Central memory CD8-positive, alpha-beta T cell (primary cell): ENCODE measurements at places on chromosomes 5 and 9.

GRCh38 chr5:152397581-152397980 is 7.5 kb downstream of the NMUR2 start:
- no peak for DNase-seq

DNA sequence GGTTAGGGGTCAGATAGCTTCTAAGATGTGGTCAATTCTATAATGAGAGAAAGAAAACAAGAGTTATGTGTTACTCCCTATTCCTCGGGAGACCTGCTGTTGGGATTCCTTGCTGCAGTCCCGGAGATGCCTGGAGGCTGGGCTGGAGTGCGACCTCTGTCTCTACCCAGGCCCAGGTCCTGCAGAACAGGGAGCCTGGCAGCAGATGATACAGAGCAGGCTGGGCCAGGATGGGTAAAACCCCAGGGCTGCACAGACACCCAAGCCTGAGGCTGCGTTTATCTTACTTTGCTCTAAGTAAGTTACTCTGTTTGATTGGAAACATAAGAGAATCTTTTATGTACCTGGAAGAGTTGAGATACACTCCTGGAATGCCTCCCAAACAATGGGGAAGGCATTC is 26.9 kb upstream of the FAM120AOS start:
- DNase-seq = no peak

DNA sequence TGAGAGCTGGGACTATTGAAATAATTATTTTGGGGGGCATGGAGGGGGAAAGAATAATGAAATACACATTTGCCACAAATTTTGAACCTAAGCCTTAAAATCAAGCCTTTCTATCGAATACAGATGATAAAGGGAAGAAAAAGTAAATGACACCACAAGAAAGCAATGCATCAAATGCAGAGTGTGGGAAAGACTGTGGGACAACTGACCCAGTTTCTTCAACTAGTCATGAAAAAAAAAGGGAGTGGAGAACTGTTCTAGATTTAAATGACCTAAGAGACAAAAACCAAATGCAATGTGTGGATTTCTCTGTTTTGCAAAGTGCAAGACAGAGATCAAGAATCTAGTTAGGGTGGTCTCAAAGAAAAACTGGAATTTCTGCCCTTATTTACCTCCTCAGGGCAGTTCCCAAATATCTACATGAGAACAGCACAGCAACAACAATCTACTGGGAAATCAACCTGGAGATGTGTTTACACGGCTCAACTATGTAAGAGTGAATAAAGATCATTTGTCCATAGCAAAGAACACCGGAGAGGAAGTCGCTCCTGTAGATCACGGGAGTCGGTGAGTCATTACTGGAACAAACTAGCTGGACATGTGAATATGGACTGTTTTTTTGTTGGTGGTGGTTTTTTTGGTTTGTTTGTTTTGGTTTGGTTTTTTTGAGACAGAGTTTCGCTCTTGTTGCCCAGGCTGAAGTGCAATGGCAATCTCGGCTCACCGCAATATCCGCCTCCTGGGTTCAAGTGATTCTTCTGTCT is 145.9 kb downstream of the DROSHA start:
- no peak for DNase-seq

DNA sequence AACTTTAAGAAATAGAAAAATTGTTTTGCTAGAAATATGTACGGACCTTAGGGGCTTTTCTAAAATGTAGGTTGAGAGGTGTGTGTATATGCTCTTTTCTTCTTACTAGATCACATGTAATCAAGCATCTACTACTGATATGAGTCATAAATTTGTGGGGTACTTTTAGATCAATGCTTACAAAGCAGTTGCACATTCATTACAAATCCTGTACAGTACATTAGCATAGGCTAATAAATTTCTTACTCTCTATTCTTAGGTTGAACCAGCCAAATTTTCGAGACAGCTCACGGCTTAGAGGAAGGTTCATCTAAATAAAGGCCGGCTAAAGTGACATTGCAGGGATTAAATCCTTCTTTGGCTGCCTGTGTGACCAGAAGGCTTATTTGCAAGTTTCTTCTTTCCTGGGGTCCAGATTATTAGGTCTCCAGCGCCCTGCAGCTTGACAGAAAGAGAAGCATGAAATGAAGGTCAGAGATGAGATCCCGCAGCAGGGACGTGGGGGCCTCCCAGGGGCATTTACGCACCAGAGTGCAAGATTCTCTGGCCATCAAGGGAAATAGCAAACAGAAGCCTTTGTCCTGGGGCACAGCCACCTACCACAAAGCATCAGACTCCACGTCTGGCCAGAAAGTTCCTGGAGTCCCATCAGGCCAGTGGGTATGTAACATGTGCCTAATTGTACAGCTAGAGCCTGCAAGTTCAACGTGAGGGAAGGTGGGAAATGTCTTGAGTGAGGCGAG is 53.0 kb downstream of the NIM1K start:
- DNase-seq = no peak

GRCh38 chr9:136520053-136520540 is 25.8 kb downstream of the NOTCH1 start:
- no peak for DNase-seq

DNA sequence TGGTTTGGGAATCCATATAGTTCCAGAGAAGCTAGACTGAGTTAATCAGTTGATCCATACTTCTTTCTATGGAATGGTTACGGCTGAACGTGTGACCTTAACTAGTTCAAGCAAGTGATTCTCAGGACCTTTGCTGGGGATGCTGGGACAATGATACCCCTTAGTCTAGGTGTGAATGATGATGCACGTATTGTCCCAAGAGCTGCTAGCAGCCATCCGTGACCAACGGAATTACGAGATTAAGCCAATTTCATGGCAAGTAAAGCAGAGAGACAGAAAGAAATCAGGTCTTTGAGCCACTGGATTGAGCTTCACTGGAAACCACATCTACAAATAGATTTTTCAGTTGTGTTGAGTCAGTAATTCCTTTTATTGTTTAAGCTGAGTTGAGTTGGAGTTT is 99.2 kb upstream of the LIFR start:
- no peak for DNase-seq

DNA sequence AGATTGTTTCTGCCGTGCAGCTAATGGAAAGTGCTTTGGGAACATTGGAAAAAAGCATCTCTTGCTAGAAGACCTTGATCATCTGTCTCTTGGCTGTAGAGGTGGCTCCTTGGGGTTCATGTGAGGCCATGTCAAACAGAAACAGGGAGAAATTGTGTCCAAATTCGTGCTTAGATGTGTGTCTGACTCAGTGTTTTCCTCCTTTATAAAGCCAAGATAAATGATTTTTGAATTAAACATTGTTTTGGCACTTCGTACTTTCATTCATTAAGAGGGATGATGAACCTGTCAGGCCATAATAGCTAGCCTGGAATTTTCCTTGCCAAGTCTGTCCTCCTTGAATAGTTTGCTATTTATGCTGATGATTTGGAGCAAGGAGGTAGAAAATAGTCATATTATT is 143.8 kb downstream of the FBXL7 start:
- DNase-seq = no peak

DNA sequence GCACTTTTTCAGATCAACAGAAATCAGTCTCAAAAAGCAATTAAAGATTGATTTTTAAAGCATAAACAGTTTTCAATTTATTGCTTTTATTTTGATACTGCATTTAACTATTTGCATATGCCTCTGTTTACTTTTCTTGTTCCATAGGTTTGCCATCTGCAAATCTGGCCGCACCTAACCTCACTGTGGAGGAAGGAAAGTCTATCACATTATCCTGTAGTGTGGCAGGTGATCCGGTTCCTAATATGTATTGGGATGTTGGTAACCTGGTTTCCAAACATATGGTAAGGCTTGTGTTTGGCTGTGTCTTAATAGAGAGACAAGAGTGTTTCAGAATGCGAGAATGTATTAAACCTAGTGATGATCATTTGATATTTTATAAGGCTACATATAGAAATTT is 53.9 kb downstream of the NTRK2 start:
- no peak for DNase-seq

- DNase-seq = no peak
These were observed 9.0 kb downstream of the RGS14 start for GRCh38 chr5:177366528-177367322.

GRCh38 chr5:141077826-141078225 is 16.6 kb upstream of the PCDHB2 start:
- DNase-seq = no peak

GRCh38 chr9:129726322-129727160 is 26.3 kb downstream of the PTGES start:
- DNase-seq = peak; percentile 36

DNA sequence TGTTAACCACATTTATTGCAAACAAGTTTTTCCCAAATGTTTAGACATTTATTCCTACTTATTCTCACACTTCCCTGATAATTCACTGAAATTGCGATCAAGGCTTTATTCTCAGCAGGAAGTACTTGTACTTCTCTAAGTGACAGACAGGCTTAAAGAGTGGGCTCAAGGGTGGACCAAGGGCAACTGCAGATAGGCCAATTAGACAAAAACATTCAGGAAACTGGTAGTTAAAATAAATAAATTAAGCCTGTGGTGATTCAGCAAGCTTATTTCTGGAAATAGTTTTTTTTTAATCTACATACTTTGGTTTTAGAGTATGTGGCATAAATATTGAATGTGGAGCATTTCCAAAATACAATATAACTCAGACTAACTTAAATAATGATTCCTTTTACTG is 136.1 kb downstream of the UGCG start:
- no peak for DNase-seq

GRCh38 chr9:20692554-20692953 is 8.5 kb downstream of the FOCAD start:
- DNase-seq = no peak

GRCh38 chr9:6997330-6997729 is 239.6 kb downstream of the KDM4C start:
- no peak for DNase-seq

GRCh38 chr5:90135779-90136378 is 273.7 kb downstream of the CETN3 start:
- no peak for DNase-seq

DNA sequence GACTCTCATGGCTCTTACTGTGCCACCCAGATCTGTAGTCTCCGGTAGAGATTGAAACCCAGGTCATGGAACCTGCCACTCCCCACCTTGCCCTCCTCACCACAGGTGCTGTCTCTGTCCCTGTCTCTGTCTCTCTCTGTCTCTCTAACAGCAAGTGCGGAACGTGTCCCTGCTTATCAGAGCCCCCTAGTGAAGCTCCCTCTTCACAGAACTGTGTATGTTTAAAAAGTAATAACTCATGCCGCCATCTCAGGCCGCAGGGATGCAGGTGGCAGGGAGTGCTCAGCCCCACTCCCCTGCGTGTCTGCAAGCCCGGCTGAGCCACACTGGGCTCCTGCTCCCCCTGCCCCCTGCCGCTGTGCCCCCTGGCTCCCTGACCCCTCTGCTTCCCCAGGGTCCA is 43.8 kb downstream of the UNC5A start:
- no peak for DNase-seq

- DNase-seq = no peak
These were observed 83.3 kb upstream of the RETREG1 start for GRCh38 chr5:16700081-16700480.

DNA sequence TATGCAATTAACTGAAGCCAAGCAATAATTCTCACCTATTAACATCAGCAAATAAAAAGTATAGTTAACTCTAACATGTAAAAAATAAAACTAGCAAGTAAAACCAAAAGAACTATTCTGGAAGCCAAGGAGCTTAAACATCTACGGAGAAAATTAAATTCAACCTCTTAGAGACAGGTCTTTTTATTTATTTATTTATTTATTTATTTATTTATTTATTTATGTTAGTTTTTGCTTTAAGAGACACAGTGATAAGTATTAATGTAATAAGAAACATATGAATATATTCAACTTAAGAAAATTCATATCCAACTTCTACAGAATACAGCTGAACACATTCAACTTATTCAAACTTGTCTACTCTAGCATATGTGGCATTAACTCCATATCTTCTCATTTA is 472.1 kb upstream of the IZUMO3 start:
- DNase-seq = no peak

DNA sequence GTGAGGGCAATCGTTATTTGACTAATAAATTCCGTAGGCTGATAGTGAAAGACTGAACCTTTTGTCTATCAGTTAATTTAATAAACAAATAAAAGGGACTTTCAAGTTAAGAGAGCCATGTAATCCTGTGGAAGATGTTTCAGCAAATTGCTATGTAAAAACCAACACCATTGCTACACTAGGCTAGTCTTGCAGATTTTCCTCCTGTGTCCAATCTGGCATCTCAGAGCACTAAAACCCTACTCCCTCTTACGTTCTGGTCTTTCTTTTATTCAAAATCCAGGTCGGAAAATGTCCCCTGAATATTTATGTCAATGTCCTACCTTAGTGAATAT is 478.8 kb upstream of the TNC start:
- no peak for DNase-seq

GRCh38 chr5:135160036-135160675 is 126.1 kb upstream of the PITX1 start:
- DNase-seq = no peak

DNA sequence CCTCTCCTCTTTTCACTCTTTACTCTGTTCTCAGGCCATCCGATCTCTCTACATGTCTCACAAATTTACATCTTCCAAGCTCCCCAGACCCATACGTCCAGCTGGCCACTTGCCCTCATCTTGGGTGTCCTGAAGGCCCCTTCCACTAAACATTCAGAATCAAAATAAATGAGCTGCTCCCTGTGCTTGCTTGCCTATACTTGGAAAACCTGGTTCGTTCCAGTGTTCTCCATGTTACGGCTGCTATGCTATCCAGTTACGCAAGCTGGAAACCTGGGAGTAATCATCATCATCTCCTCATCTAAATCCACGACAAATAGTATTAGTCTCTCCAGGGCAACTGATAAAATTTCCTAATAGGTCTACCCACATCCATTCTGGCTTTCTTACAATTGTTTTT is 165.0 kb upstream of the FBXL17 start:
- DNase-seq = no peak

DNA sequence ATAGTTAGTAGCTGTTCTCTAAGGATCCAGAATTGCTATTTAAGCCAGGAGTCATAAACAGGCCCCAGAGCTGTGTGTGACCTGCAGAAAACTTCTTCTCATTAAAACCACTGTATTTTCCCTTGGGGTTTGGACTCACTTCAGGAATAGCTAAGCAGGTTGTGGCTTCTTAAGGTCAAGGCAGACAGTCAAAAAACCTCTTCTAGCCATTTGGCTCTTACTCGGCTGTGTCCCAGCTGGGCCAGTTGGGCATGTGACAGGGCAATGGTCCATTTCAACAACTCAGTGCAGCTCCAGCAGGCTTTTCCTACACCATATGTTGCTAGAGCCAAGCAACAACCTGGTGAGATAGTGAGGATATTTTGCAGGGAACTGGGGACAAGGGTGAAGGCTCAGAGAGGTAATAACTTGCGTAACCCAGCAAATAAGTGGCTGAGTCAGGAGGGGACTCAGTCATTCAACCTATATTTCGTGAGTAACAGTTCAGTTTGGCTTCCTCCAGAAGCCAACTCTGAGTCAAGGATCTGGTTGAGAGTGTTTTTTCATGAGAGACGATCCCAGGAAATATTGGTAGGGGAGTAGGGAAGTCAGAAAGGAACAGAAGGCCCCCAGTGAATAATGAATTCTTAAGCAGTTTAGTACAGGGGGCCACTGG is 115.4 kb upstream of the PPP2R2B start:
- DNase-seq = no peak

- DNase-seq = no peak
These were observed 427.5 kb upstream of the KIF2A start for GRCh38 chr5:61878471-61878870.

- no peak for DNase-seq
These were observed 457.7 kb downstream of the EFNA5 start for GRCh38 chr5:107213025-107213424.
